ENCODE measurements at places on chromosomes 12 and 14. TPM values are rescaled to one million over a fixed set of nuclear protein-coding genes. Genes with fewer than 3 reads are reported as not detected.

KRT73 gene
- polyA plus RNA-seq: not detected

OR6J1 gene
- 0.24 TPM for polyA plus RNA-seq

HHIPL1 gene
- 3.0 TPM for polyA plus RNA-seq

BCL2L14 gene
- 0.14 TPM for polyA plus RNA-seq

ST8SIA1 gene
- 7.5 TPM for polyA plus RNA-seq

SLC6A12 gene
- polyA plus RNA-seq: 14.7 TPM

HELB gene
- polyA plus RNA-seq: 5.2 TPM

LRP1-AS gene
- polyA plus RNA-seq: not detected

GRCh38 chr12:85283560-85283959 is 3.5 kb downstream of the ALX1 start:
- DNase-seq: no peak

DNA sequence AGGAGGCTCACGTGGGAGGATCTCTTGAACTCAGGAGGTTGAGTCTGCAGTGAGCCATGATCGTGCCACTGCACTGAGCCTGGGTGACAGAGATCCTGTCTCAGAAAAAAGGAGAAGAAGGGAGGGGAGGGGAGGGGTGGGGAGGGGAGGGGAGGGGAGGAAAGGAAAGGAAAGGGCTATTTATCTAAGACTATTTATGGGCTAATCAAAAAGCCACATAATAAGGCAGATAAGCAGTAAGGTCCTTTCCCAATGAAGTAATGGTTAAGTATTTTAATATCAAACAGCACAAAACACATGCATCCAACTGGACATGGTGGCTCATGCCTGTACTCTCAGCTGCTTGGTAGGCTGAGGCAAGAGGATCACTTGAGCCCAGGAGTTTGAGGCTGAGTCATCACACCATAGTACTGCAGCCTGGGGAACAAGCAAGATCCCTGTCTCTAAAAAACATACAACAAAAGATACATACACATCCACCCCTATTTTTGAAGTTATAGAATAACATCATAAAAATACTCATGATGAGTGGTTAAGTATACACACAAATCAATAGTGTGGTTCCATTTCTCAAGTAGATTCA is 9.7 kb downstream of the PAWR start:
- DNase-seq: no peak

GRCh38 chr12:125092872-125093680 is 27.8 kb downstream of the AACS start:
- no peak for DNase-seq

DNA sequence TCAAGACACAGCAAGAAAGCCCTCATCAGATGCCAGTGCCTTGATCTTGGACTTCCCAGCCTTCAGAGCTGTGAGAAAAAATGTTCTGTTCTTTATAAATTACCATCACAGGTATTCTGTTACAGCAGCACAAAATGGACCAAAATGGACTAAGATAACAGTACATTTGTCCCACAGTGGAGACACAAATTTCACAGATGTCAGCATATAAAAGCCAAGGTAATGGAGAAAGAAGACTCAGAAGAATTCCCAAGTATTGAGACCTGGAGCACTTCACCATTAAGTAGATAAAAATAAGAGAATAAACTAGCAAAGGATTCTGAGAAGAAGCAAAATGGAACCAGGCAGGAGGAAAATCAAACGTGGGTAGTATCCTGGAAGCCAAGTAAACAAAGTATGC is 131.0 kb downstream of the NOVA1 start:
- DNase-seq: no peak

GRCh38 chr12:5088586-5089264 is 45.0 kb downstream of the KCNA5 start:
- DNase-seq: no peak

DNA sequence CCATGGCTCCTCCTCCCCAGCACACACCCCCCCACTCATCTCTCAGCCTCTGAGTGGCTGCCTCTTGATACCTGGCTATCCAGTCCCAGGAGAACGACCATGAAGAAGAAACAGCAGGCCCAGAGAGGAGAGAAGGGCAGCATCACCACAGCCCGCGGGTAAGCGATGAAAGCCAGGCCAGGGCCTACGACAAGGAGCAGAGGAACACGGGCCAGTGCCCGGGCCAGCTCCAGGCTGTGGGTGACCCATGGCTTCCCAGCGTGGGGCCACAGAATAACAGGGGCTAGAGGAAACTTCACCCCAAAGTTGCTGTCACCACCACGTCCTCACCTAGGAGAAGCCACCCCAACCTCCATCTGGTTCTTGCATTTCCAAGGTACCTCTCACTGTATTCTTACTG is 10.4 kb upstream of the SLC6A12 start:
- DNase-seq: no peak

DNA sequence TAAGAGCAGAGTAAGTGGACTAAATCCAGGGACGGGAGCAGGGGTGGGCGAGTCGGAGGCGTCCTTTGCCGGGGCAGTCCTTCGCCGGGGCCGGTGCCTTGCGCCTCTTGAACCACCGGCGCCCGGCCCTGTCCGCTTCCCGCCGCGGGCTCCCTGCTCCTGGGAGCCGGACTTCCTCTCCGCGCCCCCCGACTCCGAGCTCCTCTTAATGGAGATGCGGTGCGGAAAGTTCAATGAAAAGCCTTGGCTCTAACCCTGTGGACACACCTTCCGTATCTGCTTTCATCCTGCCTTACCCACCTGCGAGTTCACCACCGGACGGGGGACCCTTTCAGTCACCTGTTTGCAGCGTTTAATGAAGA is 412 bp downstream of the FGFR1OP2 start:
- DNase-seq: no peak

- DNase-seq: no peak
Observed at GRCh38 chr12:121300083-121300819, 3.7 kb upstream of the CAMKK2 start.

GRCh38 chr12:51372021-51372420 is 19.2 kb downstream of the GALNT6 start:
- no peak for DNase-seq

GRCh38 chr14:51157012-51157411 is 62.1 kb upstream of the TRIM9 start:
- DNase-seq: no peak

GRCh38 chr12:89833337-89834252 is 125.0 kb upstream of the ATP2B1 start:
- DNase-seq: no peak

DNA sequence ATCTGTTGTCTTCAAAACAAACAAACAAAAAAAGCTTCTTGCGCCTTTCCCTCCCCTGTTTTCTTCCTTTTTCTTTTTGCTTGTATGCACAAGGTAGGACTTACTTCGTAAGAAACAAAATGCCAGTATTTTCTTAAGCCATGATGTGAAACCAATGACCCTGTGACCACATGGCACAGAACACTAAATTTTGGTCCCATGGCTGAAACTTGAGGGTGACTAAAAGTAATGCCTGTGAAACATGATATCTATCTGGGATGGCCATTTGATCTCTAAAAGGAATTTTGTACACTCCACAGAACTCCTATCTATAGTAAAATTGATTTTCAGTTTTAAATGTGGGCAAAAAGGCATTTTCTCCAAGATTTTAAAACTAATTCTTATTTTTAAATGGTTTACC is 63.6 kb downstream of the PAPOLA start:
- no peak for DNase-seq

DNA sequence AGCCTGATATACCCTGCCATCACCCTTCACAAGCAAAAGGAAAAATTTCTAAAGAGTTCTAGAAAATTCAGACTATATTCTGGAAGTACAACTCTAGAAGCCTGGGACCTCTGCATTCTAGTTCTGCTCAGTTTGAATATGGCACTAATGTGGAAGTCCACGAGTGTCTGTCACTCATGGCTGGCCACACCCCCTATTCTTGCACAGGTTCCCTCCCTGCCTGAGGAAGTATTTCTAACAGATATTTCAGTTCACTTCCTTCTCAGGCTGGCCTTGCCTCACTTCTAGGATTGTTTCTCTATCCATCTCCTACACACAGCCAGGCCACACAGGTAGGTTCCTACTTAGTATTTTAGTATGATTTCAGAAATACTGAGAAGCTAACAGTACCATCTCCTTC is 67.4 kb downstream of the PHLDA1 start:
- DNase-seq: no peak
